ENCODE measurements at places on chromosomes 6 and 20.

- H3K36me3 ChIP-seq: peaks cover 27% of the 10 kb centered on the region
- H3K4me3 ChIP-seq: no peak overlapping the region
- no peak overlapping the region for H3K27ac ChIP-seq
- peak; percentile 14 for DNase-seq
- peaks cover 10% of the 10 kb centered on the region for H3K4me1 ChIP-seq
- H3K27me3 ChIP-seq: no peaks in the 10 kb centered on the region
Measured at GRCh38 chr20:34473262-34473883, 42.8 kb upstream of the DYNLRB1 start.

- H3K27me3 ChIP-seq: no peaks in the 10 kb centered on the region
- H3K27ac ChIP-seq: no peak overlapping the region
- H3K4me1 ChIP-seq: no peaks in the 10 kb centered on the region
- H3K36me3 ChIP-seq: no peaks in the 10 kb centered on the region
- H3K4me3 ChIP-seq: no peak overlapping the region
- no peak for DNase-seq
Measured at GRCh38 chr6:150510576-150510975, 89.1 kb upstream of the PLEKHG1 start.

- H3K27me3 ChIP-seq: no peaks in the 10 kb centered on the region
- DNase-seq: peak; percentile 47
- H3K27ac ChIP-seq: no peak overlapping the region
- no peaks in the 10 kb centered on the region for H3K4me1 ChIP-seq
- H3K4me3 ChIP-seq: no peak overlapping the region
- no peaks in the 10 kb centered on the region for H3K36me3 ChIP-seq
Measured at GRCh38 chr6:144104898-144105487, 9.6 kb upstream of the SF3B5 start.

DNA sequence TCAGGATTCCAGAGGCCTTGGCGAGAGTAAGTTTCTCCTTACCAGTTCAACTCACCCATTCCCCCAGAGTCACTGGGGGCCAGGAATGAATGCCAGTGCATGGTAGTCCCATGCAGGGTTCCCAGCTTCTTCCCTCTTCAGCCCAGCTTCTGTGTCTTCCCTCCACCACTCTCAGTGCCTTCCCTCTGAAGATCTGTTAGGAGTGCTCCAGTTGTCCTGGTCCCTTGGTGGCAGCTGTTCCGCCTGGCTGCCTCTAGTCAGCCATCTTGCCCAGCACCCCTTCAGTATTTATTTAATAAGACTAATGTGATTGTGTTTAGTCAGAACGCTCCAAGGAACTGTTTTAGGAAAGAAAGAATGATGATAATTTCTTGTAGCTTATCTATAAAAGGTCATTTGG lies 23.1 kb downstream of the FIG4 start:
- H3K27ac ChIP-seq: no peak overlapping the region
- no peaks in the 10 kb centered on the region for H3K27me3 ChIP-seq
- no peak for DNase-seq
- H3K36me3 ChIP-seq: no peaks in the 10 kb centered on the region
- no peaks in the 10 kb centered on the region for H3K4me1 ChIP-seq

GRCh38 chr20:54129350-54129749 lies 44.4 kb downstream of the CYP24A1 start:
- no peak overlapping the region for H3K27ac ChIP-seq
- H3K4me1 ChIP-seq: peaks cover 29% of the 10 kb centered on the region
- H3K36me3 ChIP-seq: no peaks in the 10 kb centered on the region
- no peaks in the 10 kb centered on the region for H3K27me3 ChIP-seq
- no peak overlapping the region for H3K4me3 ChIP-seq

- no peak overlapping the region for H3K4me3 ChIP-seq
- no peaks in the 10 kb centered on the region for H3K36me3 ChIP-seq
- H3K4me1 ChIP-seq: no peaks in the 10 kb centered on the region
Measured at GRCh38 chr20:61414455-61414991, 162.5 kb downstream of the CDH4 start.

- H3K27me3 ChIP-seq: no peaks in the 10 kb centered on the region
- H3K4me3 ChIP-seq: no peak overlapping the region
- no peak for DNase-seq
- H3K4me1 ChIP-seq: no peaks in the 10 kb centered on the region
- H3K36me3 ChIP-seq: no peaks in the 10 kb centered on the region
Measured at GRCh38 chr6:93048381-93048780, 371.0 kb downstream of the EPHA7 start.

- peaks cover 24% of the 10 kb centered on the region for H3K4me1 ChIP-seq
- H3K27me3 ChIP-seq: no peaks in the 10 kb centered on the region
- H3K36me3 ChIP-seq: no peaks in the 10 kb centered on the region
Measured at GRCh38 chr20:9409352-9409751, 105.0 kb upstream of the LAMP5 start.

DNA sequence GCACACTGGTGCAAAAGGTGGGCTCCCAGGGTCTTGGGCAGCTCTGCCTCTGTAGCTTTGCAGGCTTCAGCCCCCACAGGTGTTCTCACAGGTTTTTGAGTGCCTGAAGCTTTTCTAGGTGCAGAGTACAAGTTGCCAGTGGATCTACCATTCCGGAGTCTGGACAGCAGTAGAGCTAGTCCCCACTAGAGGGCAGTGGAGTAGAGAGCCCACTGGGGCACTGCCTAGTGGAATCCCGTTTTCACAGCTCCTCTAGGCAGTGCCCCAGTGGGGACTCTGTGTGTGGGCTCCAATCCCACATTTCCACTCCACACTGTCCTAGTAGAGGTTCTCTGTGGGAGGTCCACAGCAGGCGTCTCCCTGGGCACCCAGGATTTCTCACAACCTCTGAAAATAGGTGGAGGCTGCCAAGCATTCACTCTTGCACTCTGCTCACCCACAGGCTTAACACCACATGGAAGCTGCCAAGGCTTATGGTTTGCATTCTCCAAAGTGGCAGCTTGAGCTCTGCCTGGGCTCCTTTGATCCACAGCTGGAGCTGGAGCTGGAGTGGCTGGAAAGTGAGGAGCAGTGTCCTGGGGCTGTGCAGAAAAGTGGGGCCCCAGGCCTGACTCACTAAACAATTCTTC lies 86.3 kb upstream of the PROKR2 start:
- H3K27me3 ChIP-seq: no peaks in the 10 kb centered on the region
- no peak overlapping the region for H3K4me3 ChIP-seq
- no peaks in the 10 kb centered on the region for H3K36me3 ChIP-seq
- no peak for DNase-seq

GRCh38 chr6:150685860-150686259 lies 86.2 kb downstream of the PLEKHG1 start:
- H3K4me3 ChIP-seq: no peak overlapping the region
- no peaks in the 10 kb centered on the region for H3K36me3 ChIP-seq
- H3K4me1 ChIP-seq: no peaks in the 10 kb centered on the region
- DNase-seq: no peak
- H3K27me3 ChIP-seq: no peaks in the 10 kb centered on the region

DNA sequence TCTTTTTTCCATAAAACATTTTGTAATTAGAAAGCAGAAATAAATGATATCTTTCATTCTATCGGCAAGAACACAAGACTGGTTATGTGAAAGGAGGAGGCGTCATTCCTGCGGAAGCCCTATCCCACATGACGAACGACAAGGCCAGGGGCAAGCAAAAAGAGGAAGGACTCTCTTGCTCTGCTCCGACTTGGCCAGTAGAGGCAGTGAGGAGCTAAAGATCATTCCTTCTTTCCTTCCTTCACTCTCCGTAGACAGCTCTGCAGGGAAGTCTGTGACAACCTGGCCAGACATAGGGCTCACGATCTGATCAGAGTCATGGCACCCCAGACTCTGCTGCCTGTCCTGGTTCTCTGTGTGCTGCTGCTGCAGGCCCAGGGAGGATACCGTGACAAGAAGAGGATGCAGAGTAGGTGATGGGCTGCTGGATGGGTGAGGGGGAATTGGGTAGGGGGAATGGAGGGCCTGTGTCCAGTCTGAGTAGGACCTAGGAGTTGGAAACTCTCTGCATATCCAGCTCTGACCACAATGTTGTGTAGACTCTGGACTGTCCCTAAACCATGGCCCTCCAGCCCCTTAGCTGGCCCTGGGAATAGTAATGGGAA lies at the start of gene WFDC10A:
Gene WFDC10A (plus strand): TSS at position 244 of the 605 bp plus-strand sequence. CDS start 75 bp downstream, at position 319.
- no peak within 1 kb of the TSS for H3K4me3 ChIP-seq
- H3K36me3 ChIP-seq: no peaks in the 10 kb centered on the region
- H3K4me1 ChIP-seq: no peaks in the 10 kb centered on the region
- no peaks in the 10 kb centered on the region for H3K27me3 ChIP-seq

DNA sequence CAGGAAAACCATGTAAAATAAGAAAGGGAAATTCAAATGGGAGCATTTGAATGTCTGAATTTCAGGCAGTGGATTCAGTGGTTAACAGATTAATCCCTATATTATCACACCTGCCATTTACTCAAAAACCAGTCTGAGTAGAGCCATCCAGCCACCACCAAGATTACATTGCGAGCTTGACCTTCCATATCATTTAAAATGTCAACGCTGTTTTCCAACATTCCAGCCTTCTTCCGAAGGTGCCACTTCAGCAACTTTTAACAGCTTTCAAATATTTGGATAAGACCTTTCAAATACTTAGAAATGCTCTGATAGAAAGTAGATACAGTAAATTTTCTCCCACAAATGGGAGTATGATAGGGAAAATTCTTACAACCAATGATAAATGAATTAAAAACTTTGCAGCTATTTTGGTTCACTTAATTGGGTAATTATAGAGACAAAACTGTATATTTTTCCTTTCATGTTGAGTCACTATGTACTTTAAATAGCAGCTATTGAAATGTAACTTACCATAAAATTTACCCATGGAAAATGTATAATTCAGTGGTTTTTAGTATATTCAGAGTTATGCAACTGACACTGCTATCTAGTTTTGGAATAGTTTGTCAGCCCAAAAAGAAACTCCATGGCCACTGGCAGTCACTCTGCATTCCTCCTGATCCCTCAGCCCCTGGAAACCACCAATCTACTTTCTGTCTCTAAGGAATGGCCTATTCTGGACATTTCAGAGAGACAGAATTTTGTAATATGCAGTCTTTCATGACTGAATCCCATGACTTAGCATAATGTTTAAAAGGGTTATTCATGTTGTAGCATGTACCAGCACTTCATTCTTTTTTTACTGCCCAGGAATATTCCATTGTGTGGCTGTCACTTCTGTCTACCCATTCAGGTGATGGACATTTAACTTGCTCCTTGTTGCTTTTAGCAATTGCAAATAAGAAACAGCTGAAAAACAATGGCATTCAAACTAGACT lies 21.5 kb downstream of the EZR start:
- H3K27ac ChIP-seq: no peak overlapping the region
- no peak overlapping the region for H3K4me3 ChIP-seq
- peak; percentile 83 for DNase-seq
- peaks cover 27% of the 10 kb centered on the region for H3K4me1 ChIP-seq
- H3K36me3 ChIP-seq: no peaks in the 10 kb centered on the region
- no peaks in the 10 kb centered on the region for H3K27me3 ChIP-seq

- H3K4me3 ChIP-seq: no peak overlapping the region
- H3K27me3 ChIP-seq: no peaks in the 10 kb centered on the region
- no peaks in the 10 kb centered on the region for H3K4me1 ChIP-seq
- DNase-seq: no peak
Measured at GRCh38 chr20:24543168-24543567, 73.7 kb downstream of the SYNDIG1 start.

DNA sequence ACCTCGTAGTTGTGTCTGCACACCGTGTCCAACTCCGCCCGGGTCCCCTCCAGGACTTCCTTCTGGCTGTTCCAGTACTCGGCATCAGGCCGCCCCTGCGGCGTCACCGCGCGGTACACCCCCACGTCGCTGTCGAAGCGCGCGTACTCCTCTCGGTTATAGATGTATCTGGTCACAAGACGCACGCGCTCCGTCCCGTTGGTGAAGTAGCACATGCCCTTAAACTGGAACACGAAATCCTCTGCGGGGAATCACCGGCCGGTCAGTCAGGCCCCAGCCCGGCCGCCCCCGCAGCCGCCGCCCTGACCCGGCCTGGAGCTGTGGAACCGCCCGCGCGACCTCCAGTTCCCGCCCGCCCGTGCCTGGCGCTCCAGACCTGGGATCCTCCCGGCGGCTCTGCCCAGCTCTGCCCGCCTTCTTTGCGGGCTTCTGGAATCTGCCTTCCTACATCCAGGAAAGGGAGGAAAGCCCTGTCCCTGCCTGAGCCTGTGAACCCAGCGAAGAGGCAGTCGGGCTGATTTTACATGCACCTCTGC lies 1.6 kb downstream of the HLA-DQB1 start:
- no peaks in the 10 kb centered on the region for H3K27me3 ChIP-seq
- no peaks in the 10 kb centered on the region for H3K36me3 ChIP-seq
- no peak overlapping the region for H3K27ac ChIP-seq
- no peaks in the 10 kb centered on the region for H3K4me1 ChIP-seq

GRCh38 chr6:30184417-30185031 lies 21.2 kb downstream of the TRIM15 start:
- H3K36me3 ChIP-seq: peaks cover 27% of the 10 kb centered on the region
- H3K27me3 ChIP-seq: peaks cover 2% of the 10 kb centered on the region
- no peak overlapping the region for H3K4me3 ChIP-seq
- no peak for DNase-seq
- H3K27ac ChIP-seq: no peak overlapping the region

DNA sequence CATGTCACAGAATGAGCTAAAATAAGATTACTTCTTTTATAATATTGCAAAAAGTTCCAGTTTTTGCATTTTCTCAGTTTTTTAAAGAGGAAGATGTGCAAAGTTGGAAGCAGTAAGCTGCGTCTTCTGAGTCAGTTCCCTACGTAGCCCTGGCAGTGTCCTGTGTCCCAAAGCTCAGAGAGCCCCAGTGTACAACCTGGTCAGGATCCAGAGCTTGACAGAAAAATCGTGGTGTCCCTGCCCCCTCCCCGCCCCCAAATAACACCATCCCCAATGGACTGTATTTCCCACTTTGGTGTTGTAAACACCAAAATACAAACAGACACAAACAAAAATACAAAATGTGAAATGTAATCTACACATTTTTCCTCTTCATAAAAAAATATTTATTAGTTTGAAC lies 4.6 kb downstream of the SLC2A4RG start:
- H3K27me3 ChIP-seq: no peaks in the 10 kb centered on the region
- no peak overlapping the region for H3K27ac ChIP-seq
- H3K36me3 ChIP-seq: no peaks in the 10 kb centered on the region
- peaks cover 15% of the 10 kb centered on the region for H3K4me1 ChIP-seq

DNA sequence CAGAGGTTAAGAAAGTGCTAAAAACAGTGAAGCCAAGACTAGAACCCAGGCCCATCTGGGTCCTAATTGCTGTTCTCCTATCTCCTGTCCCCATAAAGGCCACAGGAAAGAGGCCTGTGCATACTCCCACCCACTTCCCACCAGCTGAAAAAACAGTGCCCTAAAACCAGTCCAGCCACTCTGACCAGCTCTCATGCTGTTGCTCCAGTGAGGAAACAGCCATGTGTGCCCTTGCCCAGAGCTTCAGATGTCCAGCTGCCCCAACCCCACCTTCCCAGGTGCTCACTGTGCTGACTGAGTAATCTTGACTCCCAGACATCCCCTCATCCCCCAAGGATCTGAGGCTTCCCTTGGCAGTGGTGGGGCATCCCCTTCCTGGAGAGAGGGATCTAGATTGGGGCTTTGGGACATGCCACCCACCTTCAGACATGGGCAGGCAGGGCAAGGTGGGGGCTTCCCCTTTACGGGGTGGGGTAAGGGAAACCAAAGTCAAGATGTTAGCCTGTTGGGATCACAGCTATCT lies 28.7 kb downstream of the KCNK5 start:
- no peaks in the 10 kb centered on the region for H3K27me3 ChIP-seq
- H3K4me1 ChIP-seq: no peaks in the 10 kb centered on the region

GRCh38 chr6:154650351-154650750 lies 82.9 kb upstream of the SCAF8 start:
- peaks cover 2% of the 10 kb centered on the region for H3K27me3 ChIP-seq
- no peak overlapping the region for H3K4me3 ChIP-seq
- no peak for DNase-seq

- H3K27me3 ChIP-seq: peaks cover 41% of the 10 kb centered on the region
- no peak for DNase-seq
- H3K27ac ChIP-seq: no peak overlapping the region
- H3K36me3 ChIP-seq: no peaks in the 10 kb centered on the region
Measured at GRCh38 chr20:62470001-62470400, 5.8 kb downstream of the GATA5 start.

GRCh38 chr6:37679539-37680476 lies 17.9 kb downstream of the MDGA1 start:
- no peak overlapping the region for H3K27ac ChIP-seq
- no peak overlapping the region for H3K4me3 ChIP-seq
- H3K36me3 ChIP-seq: no peaks in the 10 kb centered on the region
- DNase-seq: no peak
- no peaks in the 10 kb centered on the region for H3K4me1 ChIP-seq

Data from astrocyte (in vitro differentiated cells and primary cell).